Activated naive CD4-positive, alpha-beta T cell (primary cell): ENCODE measurements at places on chromosomes 12 and 14.

GRCh38 chr14:68723808-68724268 lies 69.0 kb downstream of the ZFP36L1 start:
- no peak for DNase-seq

GRCh38 chr14:85221832-85222231 lies 308.1 kb upstream of the FLRT2 start:
- DNase-seq, result no peak

DNA sequence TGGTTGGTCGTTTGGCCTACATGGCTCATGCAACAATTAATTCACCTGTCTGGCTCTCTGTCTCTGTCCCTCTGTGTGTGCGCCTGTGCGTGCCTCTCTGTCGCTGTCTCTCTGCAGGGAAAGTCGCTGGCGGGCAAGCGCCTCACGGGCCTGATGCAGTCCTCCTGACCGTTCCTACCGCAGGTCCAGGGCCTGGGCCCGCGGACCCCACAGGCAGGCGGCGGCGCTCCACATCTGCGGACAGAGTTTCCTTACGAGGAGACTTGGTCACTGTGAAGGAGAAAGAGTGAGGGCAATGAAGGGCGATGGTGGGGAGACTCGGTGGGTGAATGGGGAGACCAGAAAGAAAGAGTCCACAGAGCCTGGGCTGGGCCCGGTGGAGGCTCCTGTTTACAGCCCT lies 331.6 kb downstream of the DPF3 start:
- no peak for DNase-seq

DNA sequence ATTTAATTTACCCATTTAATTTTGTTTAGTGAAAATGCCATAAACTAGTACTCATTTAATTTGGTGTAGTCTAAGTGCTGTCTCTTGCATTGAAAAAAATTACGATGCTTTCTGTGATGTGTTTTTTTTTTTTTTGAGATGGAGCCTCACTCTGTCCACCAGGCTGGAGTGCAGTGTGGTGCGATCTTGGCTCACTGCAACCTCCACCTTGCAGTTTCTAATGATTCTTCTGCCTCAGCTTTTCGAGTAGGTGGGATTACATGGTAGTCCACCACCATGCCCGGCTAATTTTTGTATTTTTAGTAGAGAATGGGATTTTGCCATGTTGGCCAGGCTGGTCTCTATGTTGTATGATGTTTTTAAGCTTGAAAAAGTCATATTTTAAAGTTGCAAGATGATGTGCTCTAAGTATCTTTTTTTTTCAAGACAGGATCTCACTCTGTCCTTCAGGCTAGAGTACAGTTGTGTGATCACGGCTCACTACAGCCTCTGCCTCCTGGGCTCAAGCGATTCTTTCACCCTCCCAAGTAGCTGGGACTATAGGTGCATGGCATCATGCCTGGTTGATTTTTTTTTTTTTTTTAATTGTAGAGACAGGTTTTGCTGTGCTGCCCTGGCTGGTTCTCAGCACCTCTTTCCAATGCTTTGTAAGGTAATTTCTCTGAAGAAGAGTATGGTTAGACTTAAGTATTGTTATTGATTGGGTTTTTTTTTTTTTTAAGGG lies 8.6 kb downstream of the LRRC10 start:
- DNase-seq, result no peak

DNA sequence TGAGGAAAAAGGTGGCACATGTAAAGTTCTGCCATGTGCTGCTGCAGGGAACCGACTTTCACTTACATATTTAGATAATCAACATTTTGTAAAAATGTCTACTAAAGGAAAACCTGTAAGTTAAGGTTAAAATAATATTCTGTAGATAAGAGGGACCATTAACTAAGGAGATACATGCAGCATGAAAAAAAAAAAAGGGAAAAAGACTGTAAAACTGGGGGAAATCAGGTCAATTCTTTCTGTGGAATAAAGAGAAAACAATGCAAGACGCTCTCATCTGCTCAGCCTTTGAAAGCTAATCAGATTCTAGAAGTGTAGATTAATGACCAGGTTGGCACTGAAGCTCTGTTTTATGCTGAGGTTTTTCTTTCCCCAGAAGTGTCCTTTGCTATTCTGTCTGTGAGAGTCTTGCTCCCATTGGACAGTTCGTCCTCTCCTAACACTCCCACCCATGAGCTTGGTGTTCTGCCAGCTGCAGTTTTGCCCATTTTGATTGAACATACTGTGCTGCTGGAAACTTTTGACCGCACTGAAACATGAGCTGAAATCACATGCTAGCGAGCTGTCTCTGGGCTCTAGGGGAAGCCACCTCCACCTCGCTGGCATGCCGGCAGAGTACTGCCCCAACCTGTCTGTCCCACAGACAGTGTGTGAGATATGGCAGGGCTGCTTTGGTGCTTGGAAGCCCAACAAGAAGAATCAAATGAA lies 39.7 kb downstream of the PPTC7 start:
- no peak for DNase-seq

GRCh38 chr14:66315548-66315947 lies 170.6 kb upstream of the CCDC196 start:
- DNase-seq, result no peak

- no peak for DNase-seq
Observed at GRCh38 chr12:31215518-31216232, 110.3 kb downstream of the SINHCAF start.

DNA sequence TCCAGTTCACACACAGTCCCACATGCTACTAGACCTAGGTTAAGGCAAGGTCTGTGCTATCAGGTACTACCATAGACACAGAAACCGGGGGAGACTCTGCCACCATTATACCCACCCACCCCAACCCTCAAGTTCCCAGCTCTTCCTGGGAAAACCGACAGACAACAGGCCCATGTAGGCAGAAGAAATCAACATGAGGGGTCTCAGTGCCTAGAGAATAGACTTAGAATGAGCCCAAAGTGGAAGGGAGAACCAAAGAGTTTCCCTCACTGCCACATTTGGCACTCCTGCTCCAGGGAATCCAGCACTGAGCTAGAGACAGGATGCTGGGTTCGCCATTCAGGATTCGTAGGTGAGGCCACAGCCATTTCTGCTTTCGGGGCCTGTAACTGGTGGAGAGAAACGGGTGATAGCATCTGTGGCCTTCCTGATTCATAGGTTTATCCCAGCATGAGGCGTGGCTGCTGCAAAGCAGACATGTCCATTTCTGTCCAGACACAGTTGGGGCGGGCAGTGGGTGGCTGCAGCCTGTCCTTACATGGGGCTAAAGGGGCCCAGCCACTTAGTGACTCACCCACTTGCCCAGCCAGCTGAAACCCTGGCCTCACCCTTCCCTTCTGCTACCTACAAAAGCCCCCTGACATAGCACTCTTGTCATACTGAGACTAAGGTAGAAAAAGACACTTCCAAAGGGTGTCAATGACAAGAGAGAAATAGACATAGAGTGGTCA lies 69.4 kb downstream of the IRF2BPL start:
- DNase-seq, result no peak

GRCh38 chr12:74349925-74350324 lies 187.7 kb upstream of the ATXN7L3B start:
- DNase-seq, result no peak

- DNase-seq, result no peak
Observed at GRCh38 chr14:40417777-40418401, 985.7 kb upstream of the FBXO33 start.

DNA sequence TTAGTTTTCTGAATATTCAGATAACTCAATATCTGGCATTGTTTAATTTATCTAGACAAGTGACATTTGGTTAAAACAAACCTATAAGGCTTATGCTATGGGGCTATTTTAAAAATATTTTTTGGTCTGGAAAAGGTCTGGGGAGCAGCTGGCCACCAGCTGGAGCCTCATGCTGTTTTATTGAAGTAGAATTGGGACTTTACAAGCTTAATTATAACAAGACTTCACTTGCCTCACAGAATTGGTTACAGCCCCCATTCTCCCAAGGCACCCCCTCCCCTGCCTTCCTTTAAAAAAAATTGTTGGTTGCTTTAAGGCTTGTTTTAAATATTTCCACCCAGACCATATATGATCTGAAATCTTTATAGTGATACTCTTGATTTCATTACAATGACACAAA lies 453.9 kb downstream of the ADAMTS20 start:
- no peak for DNase-seq

DNA sequence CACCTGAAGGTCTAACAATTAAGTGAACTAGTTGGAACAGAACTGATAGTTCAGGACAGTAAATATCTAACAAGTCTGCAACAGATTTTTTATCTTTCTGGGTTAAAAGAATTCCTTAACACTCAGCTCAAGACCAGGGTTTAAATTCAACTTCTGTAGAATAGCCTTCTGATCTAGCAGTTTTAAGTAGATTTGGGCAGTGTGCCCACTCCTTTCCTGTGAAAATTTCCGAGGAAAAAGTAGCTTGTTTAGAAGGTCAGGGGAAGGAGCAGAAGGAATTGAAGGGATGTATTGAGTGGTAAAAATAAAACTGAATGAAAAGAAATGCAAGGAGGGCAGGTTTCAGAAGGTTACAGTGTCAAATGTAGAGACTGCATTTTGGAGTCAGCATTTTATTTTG lies 45.8 kb downstream of the ATL1 start:
- DNase-seq, result no peak

GRCh38 chr12:51013441-51013840 lies 12.7 kb downstream of the SLC11A2 start:
- DNase-seq, result no peak

DNA sequence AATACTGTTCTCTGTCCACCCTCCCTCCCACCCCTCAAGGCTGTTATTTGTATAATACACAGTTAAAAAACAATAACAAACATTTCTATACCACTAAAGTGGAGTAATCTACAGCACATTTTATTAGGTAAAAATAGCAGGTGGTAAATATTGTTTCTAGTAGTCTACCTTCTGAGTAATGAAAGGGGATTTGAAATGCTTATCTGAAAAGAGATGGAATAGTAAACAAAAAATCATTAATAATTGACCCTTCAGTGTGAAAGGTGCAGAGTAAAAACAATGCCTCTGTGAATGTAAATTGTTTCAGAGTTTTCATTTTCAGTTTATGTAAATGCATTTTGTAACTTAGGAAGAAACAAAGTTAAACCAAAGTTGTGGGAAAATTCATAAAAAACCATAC lies 321.2 kb downstream of the SLC16A7 start:
- DNase-seq, result no peak

GRCh38 chr14:65792208-65792905 lies 379.8 kb downstream of the FUT8 start:
- no peak for DNase-seq

DNA sequence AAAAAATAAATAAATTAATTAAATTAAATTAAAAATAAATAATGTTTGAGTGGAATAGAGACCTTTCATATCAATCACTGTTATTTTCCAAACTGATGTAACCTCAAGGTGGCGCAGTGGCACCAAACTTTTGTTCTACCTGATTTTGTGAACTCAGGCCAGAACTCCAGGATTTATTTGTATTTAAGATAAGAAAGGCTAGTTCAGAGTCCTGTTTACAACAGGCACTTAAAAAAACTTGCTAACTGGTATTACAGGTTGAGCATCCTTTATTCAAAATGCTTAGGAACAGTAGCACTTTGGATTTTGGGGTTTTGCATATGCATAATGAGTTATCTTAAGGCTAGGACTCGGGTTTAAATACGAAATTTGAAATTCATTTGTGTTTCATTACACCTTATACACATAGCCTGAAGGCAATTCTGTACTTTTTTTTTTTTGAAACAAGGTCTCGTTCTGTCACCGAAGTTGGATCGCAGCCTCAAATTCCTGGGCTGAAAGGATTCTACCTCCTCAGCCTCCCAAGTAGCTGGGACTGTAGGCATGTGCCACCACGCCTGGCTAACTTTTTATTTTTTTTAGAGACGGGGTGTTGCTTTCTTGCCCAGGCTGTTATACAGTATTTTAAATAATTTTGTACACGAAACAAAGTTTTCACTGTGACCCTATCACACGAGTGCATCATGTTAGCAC lies 32.4 kb downstream of the YY1 start:
- peak; percentile 10 for DNase-seq

- DNase-seq, result no peak
Observed at GRCh38 chr12:30942486-30942885, 15.9 kb downstream of the TSPAN11 start.

- DNase-seq, result no peak
Observed at GRCh38 chr14:32408018-32408417, 78.9 kb downstream of the AKAP6 start.

- no peak for DNase-seq
Observed at GRCh38 chr12:22282283-22282682, 52.2 kb downstream of the ST8SIA1 start.

DNA sequence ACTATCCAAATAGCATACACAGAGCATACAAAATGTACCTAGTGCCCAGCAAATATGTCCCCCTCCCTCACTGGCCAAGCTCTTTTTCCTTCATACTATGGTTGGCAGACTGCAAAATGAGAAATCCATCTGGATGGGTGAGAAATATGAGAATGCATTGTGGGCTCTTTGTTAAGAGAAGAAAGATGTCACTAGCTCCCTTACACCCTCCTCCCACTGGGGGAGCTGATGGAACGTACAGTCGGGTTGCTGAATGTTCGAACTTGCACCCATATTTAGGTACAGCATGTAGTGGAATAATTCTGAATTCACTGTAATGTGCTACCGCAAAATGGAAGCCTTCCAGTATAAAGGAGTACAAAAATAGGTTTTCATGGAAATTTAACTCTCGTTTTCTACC lies 377.4 kb downstream of the GRIN2B start:
- no peak for DNase-seq

- DNase-seq, result peak; percentile 21
Observed at GRCh38 chr12:120496413-120497340, 764 bp downstream of the DYNLL1 start.

GRCh38 chr14:54806616-54807015 lies 96.0 kb downstream of the GCH1 start:
- DNase-seq, result no peak

GRCh38 chr14:103671911-103672310 lies 42.9 kb downstream of the KLC1 start:
- DNase-seq, result no peak

DNA sequence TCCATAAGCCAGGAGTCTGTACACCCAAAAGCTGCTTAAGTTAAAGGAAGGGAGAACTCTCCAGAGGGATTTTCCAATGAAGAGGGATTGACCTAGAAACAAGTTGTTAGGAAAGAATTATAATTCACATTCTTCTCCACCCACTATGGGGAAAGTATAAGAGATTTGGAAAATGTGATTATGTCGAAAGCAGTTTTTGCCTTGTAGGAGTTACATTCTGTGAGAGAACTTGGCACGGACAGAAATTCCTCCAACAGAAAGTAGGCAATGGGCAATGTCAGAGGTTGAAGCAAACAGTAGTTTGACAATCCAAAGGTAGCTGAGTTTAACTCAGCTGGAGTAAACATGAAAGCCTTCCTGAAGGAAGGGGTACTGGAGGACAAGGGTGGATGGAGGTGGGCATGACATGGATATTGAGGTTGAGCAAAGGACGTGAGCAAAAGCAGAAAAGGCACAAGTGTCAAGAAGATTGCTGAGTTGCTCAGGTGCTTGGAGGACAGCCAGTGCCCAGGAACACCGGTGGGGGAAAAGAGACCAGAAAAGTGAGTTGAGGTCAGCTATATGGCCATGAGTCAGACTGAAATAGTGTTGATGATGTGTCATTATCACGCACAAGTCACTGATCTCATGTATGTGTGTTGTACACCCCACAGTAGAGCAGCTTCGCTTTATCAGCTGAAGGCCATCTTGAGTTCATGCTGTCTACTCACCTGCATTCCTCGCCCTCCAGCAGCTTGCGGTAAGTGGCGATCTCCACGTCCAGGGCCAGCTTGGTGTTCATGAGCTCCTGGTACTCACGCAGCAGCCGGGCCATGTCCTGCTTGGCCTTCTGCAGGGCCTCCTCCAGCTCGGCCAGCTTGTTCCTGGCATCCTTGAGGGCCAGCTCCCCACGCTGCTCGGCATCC lies 4.0 kb downstream of the KRT5 start:
- no peak for DNase-seq
